ENCODE measurements at places on chromosomes 7 and 10.

DNA sequence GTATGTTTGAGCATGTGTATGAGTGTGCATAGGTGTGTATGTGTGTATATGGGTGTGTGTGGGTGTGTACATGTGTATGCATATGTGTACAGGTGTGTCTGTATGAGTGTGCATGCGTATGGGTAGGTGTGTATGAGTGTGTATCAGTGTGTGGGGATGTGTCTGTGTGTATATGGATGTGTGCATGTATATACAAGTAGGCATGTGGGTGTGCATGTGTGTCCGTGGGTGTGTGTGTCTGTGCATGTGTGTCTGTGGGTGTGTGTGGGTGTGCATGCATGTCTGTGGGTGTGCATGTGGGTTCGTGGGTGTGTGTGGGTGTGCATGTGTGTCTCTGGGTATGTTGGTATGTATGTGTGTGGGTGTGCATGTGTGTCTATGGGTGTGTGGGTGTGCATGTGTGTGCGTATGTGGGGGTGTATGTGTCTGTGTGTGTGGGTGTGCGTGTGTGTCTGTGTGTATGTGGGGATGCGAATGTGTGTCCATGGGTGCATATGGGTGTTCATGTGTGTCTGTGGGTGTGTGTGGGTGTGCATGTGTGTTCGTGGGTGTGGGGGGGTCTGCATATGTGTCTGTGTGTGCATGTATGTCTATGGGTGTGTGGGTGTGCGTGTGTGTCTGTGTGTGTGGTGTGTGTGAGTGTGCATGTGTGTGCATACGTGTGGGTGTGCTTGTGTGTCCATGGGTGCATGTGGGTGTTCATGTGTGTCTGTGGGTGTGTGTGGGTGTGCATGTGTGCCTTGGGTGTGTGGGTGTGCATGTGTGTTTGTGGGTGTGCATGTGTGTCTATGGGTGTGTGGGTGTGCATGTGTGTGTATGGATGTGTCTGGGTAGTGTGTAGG, 20.6 kb downstream of the EMX2 start:
- no peak for DNase-seq

- no peak for DNase-seq
Measured at GRCh38 chr7:96300502-96300901, 21.4 kb downstream of the SLC25A13 start.

GRCh38 chr7:121334875-121335648, 6.3 kb downstream of the WNT16 start:
- DNase-seq: no peak

DNA sequence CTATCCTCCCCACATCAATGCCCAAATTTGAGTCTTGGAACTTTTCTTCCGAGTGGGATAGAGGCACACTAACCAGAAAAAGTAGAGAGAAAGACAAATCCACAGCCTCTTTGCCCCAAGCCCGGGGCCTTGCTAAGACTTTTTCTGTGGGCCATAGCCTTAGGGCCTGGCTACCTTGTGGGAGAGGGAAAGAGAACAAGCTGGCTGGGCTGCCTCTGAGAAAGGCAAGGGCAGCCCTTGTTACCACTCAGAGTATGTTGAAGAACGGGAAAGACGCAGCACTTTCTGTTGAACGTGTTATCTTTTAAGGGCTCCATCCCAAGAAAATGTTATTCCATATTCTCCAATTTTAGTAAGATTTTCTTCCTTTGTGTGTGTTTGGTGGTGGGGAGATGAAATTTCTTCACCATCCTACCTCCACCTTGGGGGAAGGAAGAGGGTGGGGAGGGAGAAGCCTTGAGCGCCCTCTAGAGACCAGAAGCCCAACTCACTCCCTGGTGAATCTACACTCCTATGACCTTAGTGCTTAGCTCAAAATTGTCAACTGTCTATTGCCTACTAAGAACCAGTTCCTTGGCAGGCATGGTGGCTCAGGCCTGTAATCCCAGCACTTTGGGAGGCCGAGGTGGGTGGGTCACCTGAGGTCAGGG, 3.9 kb upstream of the NRF1 start:
- DNase-seq: no peak

DNA sequence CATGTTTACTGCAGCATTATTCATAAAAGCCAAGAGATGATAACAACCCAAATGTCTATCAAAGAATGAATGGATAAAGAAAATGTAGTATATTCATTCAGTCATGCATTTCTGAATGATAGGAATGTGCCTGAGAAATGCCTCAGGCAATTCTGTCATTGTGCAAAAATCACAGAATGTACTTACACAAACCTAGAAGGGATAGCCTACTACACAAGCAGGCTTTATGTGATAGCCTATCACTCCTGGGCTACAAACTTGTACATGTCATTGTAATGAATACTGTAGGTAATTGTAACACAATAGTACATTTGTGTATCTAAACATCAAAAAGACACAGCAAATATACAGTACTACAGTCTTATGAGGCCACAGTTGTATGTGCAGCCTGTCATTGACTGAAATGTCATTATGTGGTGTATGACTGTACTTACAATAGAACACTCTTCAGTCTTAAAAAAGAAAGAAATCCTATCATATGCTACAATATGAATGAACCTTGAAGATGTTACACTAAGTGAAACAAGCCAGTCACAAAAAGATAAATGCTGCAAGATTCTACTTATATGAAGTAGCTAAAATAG, 141.8 kb upstream of the GPR22 start:
- no peak for DNase-seq

DNA sequence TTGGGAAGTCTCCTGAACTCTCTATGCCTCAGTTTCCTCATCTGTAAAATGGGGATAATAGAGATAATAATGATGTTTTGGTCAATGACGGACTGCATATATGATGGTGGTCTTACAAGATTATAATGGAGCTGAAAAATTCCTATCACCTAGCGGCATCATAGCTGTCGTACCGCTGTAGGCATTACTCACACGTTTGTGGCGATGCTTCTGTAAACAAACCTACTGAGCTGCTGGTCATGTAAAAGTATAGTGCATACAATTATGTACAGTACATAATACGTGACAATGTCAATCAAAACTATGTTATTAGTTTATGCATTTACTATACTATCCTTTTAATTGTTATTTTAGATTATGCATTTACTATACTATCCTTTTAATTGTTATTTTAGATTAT, 339.1 kb upstream of the NPVF start:
- no peak for DNase-seq

DNA sequence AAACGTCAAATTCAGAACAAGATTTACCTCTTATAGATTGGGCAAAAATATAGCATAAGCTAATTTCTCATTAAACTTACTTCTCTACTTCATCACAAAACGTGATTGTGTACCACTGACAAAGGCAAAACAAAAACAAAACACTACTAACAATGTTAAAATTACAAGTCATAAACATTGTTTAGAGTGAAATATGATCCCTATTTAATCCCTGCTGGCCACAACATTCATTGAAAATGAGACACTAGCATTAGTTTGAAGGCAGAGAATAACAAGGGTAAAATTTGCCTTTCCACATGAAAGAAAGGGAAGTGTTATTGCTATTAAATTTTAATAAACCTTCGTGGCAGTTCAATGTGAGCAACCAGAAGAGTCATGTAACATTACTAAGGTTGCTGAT, 45.0 kb downstream of the SEMA3A start:
- DNase-seq: no peak

DNA sequence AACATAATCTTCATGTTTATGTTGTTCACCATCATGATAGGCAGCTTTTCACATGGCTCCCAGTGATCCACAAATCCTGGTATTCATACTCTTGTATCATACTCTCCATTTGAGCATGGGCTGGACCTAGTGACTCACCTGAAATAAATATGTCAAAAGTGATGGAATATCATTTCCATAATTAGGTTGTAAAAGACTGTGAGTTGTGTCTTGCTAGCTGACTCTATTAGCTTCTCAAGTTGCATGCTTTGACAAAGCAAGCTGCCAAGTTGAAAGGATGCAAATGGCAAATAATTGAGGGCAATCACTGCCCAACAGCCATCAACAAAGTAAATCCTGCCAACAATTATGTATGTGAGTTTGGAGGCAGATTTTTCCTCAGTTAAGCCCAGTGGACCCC, 300.4 kb downstream of the AHR start:
- DNase-seq: no peak

All from left lobe of liver (tissue), 2 donors.